Substantia nigra (tissue), 51 donors: ENCODE measurements at places on chromosomes 7 and 10.

DNA sequence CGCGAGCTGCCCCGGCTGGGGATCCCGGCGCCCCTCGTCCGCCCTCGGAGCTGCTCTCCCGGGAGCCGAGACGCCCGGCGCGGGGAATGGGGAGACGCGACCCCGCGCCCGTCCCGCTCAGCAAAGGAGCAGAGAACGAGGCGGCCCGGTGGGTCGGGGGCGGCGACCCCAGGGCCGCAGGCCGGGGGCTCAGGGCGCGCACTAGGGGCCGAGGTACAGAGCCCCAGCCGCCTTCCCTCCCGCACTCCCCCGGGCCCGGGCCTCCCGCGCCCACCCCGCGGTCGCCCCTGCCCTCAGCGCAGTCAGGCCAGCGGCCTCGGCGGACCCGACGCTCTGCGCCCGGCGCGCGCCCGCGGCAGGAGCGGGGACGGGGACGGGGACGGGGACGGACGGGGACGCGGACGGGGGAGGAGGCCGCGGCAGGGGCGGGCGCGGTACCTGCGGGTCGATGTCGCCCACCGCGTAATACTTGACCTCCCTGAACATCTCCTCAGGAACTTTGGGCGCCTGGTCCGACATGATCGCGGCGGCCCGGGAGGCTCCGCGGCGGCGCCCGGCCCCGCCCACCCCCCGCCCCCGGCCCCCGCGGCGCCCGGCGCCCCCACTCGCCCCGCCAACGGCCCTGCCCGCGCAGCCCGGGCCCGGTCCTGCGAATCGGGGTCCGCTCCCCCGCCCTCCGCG, 373 bp downstream of the PAXIP1 start:
- DNase-seq, result peak; percentile 54

DNA sequence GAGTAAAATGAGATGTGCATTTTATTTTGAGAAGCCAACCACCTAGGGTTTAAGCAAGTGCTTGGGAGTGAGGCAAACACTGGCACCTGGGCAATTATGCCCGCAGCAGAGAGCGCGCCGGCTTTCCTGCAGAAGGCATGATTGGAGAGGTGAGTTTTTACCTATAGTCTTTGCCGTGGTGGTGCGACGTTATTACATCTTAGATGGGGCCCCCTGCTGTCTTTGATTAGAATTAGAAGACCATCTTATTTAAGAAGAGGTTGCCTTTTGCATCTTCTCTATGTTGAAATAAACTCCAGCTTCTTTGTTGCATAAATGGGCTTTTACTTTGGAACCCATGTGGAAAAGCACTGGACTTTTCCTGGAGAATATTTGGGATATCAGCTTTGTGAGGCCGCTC, 409.5 kb downstream of the GLRX3 start:
- DNase-seq, result no peak

- peak; percentile 16 for DNase-seq
These were observed 44.4 kb upstream of the OCM2 start for GRCh38 chr7:98034081-98035035.

- no peak for DNase-seq
These were observed 38.2 kb downstream of the ELAPOR2 start for GRCh38 chr7:87021285-87021684.

- no peak for DNase-seq
These were observed 27.6 kb downstream of the CLDN12 start for GRCh38 chr7:90430614-90431460.

- no peak for DNase-seq
These were observed 394.9 kb downstream of the DGKB start for GRCh38 chr7:14507617-14508016.

DNA sequence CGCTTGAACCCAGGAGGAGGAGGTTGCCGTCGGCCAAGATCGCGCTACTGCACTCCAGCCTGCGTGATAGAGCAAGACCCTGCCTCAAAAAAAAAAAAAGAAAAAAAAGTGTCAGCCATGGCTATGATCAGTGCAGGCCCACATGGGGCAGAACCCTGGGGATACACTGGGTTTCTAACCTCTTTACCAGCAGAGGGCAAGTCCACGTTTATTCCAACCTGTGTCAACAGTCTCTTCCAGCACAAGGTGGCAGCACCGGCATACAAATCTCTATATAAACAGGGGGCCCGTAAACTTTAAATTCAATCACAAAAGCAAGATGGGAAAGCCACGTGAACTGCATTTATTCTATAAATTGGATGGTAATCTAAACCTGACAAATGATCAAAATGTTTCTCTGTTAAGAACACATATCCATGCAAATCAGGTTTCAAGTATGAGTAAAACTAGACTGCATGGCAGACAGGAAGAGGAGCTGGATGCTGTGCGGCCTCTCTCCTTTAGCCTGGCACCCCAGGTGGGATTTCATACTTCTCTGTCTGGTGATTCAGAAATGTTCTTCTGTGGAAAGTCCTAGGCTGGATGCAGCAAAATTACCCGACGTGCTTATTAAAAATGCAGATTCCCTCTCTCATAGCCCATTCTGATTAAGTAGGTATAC, 60.0 kb upstream of the STEAP1B start:
- DNase-seq, result peak; percentile 14

DNA sequence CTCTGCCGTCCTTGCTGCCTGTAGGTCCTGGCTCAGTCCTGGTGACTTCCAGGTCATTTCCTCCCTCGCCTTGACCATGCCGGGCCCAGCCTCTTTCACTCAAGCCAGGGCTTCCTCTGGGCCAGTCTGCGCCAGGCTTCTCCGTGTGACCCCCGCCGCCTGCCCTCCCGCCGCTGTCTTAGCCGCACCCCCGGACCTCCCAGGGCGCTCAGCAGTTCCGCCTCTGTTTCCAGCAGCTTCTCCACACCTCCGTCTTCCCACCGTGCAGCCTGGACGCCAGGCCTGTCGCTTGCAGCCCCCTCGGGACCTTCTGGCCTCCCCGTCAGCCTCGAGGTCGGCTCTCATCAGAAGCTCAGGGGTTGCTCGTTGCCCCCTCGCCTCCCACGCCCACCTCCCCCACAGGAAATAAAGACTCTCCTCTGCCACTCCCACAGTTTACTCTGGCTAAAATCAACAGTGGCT, 123.0 kb upstream of the FZD8 start:
- DNase-seq, result no peak

- DNase-seq, result no peak
These were observed 2.0 kb upstream of the ITGB1 start for GRCh38 chr10:32960022-32960421.

DNA sequence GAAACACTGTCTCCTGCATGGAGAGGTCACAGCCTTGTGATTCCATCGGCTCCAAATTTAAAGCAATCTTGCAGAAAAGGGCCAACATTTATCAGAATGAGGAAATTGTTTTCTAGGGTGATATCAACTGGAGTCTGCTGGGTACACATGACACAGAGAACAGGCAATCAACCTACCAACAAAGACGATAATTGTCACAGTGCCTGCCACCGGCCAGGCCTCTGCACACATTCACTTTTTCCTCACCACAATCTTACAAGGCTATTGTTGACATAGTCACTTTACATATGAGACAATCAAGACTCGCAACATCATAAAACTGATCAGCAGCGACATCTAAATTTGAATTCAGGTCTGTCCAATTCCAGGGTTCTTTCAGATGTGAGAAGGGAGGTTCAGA, 189.4 kb downstream of the KCNMA1 start:
- no peak for DNase-seq

DNA sequence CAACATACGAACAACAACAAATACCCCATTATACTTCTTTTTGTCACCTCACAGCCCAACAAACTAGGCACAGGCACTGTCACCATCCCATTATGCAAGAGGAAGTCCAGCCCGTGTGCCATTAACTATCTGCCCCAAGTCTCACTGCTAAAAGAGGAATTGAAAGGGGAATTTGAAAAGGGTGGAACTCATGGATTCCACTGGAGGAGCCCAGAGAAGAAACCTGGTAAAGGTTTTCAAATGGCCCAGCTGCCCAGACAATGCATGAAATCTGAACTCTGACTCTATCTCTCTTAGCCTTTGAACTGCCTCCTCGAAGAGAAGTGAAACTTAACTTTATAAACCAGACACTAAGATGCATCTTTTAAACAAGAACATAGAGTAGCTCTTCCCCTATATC, 130.0 kb downstream of the PLXNA4 start:
- DNase-seq, result no peak

DNA sequence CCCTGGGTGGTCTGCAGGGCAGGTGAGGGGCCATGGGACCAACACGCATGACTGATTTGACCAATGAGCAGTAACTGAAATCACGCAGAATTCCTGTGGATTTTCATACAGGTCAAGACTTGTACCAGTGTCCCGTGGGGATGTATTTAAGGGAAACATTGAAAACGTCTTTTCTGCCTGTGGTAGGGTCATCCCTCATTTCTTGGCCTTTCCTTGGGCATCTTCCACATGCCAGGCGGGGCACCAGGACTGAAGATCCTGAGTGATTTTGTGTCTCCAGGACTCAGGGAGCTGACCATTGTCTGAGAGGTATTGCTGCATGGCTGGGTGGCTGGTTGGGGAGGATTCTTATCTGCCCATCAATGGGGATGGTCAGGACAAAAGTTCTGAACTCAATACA, 289.0 kb downstream of the GLRX3 start:
- DNase-seq, result no peak
